ENCODE measurements at places on chromosomes 6 and 20.

- no peak for DNase-seq
These were observed 81.2 kb downstream of the PREP start for GRCh38 chr6:105321728-105322127.

DNA sequence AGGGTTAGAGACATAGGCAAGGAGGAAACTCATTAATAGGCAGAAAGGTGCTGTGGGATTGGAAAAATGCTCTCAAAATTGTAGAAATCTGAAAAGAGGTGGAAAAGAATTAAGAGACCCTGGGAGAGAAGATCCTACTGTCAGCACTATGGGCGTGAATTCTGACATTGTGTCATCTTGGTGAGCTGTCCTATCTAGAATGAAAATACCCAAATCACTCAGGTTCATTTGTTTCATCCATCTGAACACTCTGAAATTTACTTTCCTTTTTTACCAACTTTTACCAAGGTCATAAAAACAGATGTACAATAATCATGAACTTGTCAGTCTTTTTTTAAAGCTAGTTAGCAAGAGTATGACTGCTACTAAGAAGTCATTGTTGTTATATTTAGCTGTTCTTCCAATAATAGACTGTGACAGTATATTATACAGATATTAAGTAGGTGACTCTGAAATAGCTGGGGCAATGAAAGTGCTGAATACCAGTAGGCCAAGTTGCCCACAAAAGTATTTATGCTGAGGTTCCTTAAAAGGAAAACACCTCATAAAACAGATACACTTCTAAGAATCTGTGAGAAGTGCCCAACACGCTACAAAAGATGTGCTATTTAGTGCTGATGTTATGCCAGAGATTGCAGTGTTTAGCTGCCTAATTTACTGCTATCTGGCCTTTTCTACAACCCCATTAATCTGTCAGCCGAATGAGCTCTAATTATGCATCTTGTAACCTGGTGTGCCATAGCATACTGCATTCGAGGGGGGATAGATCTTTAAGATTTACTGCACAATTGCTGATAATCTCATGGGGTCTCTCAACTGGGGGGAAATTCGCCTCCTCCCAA lies 217.5 kb upstream of the SUPT3H start:
- DNase-seq: no peak

GRCh38 chr6:28474441-28475219 lies 31.3 kb upstream of the ZSCAN23 start:
- peak; percentile 90 for DNase-seq

GRCh38 chr6:31896856-31897611 lies 464 bp downstream of the EHMT2 start:
- DNase-seq: no peak

- DNase-seq: no peak
These were observed 92.6 kb downstream of the MAP3K7 start for GRCh38 chr6:90494067-90494780.

Data from ELR (cell line).